ENCODE measurements at places on chromosomes 11 and 22.

- DNase-seq: no peak
Measured at GRCh38 chr22:37083914-37084313, 25.6 kb downstream of the TMPRSS6 start.

GRCh38 chr11:95154514-95154913, 64.9 kb downstream of the ENDOD1 start:
- peak; percentile 55 for DNase-seq

DNA sequence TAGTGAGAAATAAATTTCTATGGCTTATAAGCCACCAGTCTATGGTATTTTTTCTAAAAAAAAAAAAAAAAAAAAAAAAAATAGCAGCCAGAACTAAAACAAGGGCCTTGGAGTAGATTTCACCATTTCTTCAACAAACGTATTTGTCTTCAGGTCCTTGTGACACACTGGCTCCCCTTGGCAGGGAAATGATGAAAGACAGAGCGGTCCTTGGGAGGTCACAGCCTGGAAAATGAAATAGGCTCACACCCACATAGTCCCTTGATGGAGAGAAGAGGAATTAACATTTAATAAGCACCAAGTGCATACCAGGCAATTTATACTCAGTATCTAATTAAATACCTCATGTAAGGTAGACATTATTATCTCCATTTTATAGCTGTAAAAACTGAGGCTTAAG, 25.7 kb upstream of the ACER3 start:
- peak; percentile 70 for DNase-seq

DNA sequence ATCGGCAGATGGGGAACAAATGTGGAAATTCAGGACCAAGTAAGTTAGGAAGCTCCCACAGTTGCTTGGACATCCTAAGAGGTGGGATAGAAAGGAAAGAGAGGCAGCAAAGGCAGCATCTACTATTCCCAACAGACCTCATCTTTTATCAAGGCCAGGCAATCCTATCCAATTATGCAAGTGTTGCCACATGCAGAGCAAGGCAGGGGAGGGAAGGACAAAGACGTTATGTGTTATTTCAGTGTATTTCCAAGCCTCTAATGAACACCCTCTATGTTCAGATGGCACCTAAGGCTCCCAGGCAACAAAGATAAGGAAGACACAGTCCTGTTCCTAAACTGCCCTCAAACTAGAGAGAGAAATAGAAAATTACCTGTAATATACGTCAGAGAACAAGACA, 9.2 kb downstream of the TIGD3 start:
- no peak for DNase-seq

DNA sequence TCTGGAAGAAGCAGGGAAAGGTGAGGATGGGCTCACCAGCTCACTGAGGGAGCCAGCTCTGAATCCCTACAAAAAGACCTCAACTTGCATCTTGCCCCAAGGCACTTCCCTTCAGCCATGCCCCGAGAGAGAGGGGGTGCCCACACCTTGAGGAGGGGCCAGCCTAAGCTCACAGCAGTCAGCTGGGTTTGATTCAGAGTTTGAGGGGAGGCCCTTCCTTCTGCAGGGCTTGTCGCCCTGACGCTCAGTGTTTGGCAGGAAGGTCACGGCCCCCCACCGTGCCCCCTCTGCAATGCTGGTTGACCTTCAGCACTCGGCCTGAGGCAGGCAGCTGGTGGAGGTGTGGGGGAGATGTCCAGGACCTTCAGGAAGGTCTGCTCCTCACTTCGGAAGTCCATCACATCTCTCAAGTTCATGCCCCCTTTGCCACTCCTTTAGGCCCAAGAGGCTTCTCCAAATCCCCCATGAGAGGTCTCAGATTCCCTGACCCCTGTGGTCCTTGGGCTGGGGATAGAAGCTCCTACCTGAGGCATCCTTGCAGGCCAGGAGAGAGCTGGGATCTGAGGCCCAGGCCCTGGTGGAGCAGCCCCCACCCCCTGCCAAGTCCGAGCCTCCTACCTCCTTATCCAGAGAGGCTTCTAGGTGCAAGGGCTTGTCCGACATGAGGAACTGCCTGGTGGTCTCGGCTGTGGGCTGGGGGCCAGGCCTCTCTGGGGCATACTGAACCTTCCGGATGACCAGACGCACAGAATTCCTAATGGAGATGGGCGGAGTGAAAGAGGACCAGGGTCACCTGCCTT, 37.6 kb downstream of the TPBGL start:
- DNase-seq: no peak

- no peak for DNase-seq
Measured at GRCh38 chr11:15159085-15159484, 44.4 kb downstream of the INSC start.

DNA sequence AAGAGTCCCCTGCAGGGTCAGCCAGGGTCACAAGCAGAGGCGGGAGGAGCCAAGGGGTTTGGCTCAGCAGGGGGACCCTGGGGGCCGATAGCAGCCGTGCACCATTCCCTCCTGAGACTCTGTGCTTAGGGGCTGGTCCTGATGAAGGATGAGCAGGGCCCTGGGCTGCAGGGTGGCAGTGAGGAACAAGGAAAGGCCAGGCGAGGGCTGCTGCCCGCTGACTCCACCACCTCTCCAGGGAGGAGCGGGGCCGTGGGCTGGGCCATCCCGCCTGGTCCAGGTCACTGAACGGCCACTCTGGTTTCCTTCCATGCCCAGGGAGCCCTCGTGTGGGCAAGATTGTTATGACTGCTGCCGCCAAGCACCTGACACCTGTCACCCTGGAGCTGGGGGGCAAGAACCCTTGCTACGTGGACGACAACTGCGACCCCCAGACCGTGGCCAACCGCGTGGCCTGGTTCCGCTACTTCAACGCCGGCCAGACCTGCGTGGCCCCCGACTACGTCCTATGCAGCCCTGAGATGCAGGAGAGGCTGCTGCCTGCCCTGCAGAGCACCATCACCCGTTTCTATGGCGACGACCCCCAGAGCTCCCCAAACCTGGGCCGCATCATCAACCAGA, 9.2 kb upstream of the NDUFS8 start:
- no peak for DNase-seq

DNA sequence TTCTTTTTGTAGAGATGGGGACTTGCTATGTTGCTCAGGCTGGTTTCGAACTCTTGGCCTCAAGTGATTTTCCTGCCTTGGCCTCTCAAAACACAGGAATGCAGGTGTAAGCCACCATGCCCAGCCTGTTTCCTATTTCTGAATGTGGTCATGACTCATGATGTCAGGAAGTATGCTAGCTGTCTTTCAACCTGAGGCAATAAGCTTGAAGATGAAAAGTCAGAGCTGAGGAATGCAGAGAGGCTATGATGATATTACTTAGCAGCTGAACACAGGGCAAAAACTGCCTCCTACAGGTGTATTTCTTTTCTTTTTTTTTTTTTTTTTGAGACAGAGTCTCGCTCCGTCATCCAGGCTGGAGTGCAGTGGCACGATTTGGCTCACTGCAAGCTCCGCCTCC, 9.0 kb upstream of the NUCB2 start:
- no peak for DNase-seq

DNA sequence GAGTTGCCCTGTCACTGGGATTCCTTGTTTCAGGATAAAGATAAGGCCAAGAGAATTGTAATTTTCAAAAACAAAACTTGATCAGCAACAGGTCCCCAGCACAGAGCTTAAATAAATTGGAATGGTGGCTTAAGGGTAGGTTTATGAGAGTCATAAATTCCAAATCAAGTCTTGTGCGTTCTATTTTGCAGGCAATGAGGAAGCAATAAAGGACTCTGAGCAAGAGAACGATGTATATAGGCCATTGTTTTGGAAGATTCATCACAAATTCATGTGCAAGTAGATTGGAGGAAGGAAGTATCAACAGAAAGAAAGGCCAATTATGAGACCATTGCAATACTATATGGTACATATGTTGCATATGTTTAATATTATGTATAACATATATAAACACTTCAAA, 65.7 kb upstream of the PGR start:
- no peak for DNase-seq

GRCh38 chr11:91698845-91699244, 525.8 kb upstream of the FAT3 start:
- no peak for DNase-seq

DNA sequence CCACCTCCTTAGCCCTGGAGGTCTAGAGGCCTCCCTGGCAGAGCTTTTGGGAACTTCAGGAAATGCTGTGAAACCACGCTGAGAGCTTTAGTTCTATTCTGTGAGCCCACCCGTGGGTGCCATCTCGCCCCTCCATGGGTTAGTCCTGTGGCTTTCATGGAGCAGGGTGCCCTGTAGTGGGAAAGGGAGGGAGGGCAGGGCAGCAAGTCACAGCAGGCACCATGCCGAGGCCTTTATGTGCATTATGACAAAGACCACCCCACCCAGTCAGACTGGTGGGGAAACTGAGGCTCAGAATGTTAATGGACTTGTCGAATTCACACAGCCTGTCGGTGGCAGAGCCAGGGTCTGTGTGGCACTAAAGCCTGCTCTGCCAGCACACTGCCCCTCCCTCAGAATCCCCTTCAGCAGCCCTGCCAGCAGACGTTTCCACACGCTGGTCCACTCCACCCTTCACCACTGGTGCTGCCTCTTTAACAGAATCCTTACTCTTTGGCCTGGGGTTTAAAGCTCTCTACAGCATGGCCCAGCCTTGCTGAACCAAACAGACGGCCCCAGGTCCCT, 13.4 kb downstream of the TMPRSS13 start:
- DNase-seq: no peak

GRCh38 chr22:26890870-26891269, 233.5 kb downstream of the MIAT start:
- no peak for DNase-seq

DNA sequence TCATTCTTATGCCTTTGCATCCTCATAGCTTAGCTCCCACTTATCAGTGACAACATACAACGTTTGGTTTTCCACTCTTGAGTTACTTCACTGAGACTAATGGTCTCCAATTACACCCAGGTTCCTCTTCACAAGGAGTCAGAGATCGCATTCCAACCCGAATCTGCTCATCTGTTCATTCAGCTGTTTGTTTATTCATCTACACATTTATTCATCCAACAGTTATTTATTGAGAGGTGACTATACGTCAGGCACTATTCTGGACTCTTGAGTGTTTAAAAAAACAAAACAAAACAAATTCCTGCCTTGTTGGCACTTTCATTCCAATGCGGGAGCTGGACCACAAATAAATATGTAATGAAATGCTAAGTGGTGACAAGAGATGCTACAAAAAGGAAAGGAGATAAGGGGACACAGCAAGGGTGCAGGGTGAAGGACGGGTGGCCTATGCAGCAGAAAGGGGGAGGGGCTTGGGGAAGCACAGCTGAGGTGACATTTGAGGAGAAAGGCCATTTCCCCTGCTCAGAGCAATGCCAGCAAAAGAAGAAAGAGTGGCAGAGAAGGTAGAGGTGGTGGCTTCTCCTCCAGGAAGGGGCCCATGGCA, 393.8 kb upstream of the SYN3 start:
- DNase-seq: no peak

- DNase-seq: no peak
Measured at GRCh38 chr11:2901196-2901796, 15.7 kb upstream of the CDKN1C start.

GRCh38 chr22:45310977-45311531, 1.3 kb downstream of the FAM118A start:
- DNase-seq: no peak

DNA sequence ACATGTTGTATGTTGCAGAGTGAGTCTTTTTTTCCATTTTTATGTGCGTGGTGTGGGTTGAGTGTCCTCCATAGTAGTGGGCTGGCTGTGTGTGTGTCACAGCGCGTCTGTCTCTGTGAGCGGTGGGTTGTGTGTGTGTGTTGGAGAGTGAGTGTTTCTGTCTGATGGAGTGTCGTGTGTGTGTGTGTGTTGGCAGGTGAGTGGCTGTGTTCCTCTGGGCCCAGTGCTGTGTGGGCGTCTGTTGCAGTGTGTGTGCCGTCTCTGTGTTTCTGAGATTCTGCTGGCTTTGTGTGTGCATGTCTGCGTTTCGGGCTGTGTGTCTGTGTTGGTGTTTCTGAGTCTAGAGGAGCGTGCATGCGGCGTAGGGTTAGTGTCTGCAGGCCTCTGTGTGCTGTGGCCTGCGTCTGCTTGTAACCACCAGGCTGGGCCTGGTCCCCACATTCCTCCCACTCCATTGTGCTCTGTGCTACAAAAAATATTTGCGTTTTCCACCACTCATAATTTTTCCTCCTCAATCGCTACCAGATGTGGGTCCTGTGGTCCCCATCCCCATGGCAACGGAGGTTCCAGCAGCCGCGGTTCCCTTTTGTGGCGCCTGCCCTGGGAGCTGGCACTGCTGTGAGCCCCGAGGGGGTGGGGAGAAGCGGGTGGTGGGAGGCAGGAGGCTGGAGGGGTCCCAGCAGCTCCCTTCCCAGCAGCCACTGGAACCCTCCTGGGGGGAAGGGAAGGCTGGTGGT, 15.2 kb downstream of the SCARF2 start:
- no peak for DNase-seq

GRCh38 chr22:48923996-48924395, 903.7 kb downstream of the BRD1 start:
- DNase-seq: no peak

DNA sequence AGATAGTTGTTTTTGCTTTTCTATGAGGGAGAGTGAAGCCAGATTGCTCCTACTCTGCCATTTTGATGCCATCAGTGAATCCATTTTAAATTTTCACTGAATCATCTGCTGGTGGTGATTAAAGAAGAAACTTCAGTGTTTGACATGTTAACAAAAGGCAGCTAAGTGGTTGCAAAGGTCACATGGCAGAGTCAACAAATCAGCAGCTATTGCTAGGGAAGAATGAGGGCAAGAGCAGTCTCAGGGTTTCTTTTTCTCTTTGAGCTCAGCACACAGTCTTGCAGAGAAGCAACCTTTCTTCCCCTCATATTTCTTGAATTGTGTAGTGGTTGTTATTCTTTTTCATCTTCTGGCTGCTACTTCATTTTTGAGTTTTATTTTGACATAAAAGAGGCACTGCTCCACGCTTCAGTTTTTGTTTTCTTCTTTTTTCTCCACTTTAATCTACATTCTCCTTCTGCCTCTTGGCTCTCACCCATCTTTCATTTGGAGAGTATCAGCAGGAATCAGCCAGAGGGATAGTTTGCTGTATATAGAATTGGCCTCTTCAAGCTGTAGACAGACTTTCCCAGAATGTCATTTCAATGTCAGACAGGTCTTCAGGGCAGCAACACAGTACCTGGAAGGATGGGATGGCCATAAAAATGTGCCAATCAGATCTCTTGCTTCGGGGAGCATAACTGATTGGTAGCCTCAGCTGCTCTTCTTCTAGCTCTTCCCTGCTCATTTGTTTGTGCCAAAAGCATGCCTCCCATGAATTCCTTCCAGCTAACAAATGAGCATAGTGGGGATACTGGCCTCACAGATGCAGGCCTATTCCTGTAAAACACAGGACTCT, 153.9 kb downstream of the TRPC6 start:
- DNase-seq: no peak

- no peak for DNase-seq
Measured at GRCh38 chr11:40542821-40543220, 916.6 kb downstream of the LRRC4C start.

GRCh38 chr22:32476281-32477195, 1.9 kb downstream of the FBXO7 start:
- no peak for DNase-seq

GRCh38 chr22:49827853-49828598, at the start of gene BRD1:
BRD1 (minus strand) TSS chr22:49827873; CDS start chr22:49824317, 3,556 bp downstream.
- no peak for DNase-seq

- DNase-seq: no peak
Measured at GRCh38 chr11:30504468-30504867, 81.7 kb downstream of the MPPED2 start.

- DNase-seq: no peak
Measured at GRCh38 chr11:114276077-114276476, 20.1 kb upstream of the NNMT start.

GRCh38 chr11:130771708-130772107, 144.6 kb downstream of the SNX19 start:
- no peak for DNase-seq

GRCh38 chr11:3920148-3920852, 64.8 kb downstream of the STIM1 start:
- peak; percentile 83 for DNase-seq

- DNase-seq: no peak
Measured at GRCh38 chr11:76698321-76699043, 27.9 kb upstream of the LRRC32 start.

All from inflammatory macrophage treated with lipopolysaccharide for 1 hour (primary cell).